CD4-positive, alpha-beta T cell treated with Interleukin-1 beta for 1 hour (primary cell): ENCODE measurements at places on chromosomes 1 and 21.

DNA sequence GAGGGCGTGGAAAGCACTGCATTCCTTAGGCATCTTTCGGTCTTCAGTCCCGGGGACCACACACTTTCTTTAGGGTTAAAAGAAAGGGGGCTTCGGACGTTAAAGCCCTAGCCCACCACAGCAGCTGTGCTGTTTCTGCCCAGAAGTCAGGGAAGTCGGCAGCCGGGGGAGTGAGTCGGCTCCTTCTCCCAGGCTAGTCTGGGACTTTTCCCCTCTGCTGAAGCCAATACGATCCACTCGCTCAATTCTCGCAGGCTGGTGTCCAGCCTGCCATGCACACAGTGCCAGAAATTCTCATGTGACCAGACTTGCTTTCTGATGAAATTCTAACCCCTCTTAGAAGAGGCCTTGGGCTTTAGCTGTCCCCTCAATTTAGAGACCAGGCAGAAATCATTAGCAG, 67.7 kb downstream of the BCAR3 start:
- DNase-seq = no peak

DNA sequence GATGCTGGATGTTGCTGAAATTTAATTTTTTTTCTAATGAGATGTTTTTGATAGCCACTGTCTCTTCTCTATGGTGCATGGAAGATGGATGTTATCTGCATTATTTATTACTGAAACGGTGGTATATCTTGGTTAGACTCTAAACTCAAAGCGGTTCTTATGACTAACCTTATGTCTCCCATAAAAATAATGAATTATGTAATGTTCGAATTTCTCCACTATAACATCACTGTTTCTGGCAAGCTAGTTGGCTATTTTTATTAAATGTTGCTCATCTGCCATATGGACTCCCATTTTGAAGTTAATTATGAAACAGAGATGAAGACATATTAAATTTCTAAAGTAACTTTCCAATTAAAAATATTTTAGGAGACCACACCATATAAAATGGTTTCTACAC, 808.6 kb upstream of the ADGRL4 start:
- no peak for DNase-seq

- no peak for DNase-seq
Observed at GRCh38 chr1:23825762-23826522, 713 bp upstream of the HMGCL start.

DNA sequence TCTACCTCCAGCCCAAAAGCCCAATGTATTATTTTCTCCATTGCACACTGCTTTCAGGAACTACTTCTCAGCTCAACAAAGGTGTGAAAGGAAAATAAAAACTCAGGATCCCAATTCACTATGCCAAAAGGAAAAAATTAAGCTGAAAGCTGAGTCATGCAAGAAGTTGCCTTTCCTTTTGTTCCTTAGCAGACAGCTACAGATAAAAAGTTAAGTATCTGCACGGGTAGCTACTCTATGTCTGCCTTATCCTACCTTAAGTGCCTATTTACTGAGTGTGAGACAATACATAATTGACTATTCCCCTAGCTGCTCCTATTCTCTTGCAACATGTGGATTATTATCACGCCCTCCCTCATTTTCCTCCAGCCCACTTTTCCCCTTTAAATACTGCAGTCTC, 84.1 kb downstream of the ADCY10 start:
- DNase-seq = no peak

- DNase-seq = no peak
Observed at GRCh38 chr1:228394571-228395394, 11.9 kb downstream of the TRIM11 start.

GRCh38 chr1:15736892-15737261, 819 bp downstream of the SLC25A34 start:
- DNase-seq = no peak

- no peak for DNase-seq
Observed at GRCh38 chr1:110555807-110556470, 37.0 kb upstream of the KCNA10 start.

- no peak for DNase-seq
Observed at GRCh38 chr1:161398900-161399256, 31.2 kb upstream of the CFAP126 start.

- DNase-seq = no peak
Observed at GRCh38 chr21:31583498-31583897, 76.0 kb upstream of the SOD1 start.

- no peak for DNase-seq
Observed at GRCh38 chr1:168932539-168932938, 174.0 kb upstream of the ATP1B1 start.

DNA sequence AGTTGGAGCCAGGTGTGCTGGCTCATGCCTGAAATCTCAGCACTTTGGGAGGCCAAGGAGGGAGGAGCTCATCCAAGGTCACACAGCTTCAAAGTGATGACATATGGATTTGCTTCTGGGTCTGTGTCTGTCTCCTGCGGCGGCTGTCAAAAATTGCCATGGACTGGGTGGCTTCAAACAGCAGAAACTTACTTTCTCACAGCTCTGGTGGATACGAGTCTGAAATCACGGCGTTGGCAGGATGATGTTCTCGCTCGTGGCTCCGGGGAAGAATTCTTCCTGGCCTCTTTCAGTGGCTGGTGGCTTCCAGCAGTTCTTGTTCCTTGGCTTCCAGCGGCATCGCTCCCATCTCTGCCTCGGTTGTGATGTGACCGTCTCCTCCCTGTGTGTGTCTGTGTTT, 314.8 kb upstream of the C1orf174 start:
- no peak for DNase-seq

DNA sequence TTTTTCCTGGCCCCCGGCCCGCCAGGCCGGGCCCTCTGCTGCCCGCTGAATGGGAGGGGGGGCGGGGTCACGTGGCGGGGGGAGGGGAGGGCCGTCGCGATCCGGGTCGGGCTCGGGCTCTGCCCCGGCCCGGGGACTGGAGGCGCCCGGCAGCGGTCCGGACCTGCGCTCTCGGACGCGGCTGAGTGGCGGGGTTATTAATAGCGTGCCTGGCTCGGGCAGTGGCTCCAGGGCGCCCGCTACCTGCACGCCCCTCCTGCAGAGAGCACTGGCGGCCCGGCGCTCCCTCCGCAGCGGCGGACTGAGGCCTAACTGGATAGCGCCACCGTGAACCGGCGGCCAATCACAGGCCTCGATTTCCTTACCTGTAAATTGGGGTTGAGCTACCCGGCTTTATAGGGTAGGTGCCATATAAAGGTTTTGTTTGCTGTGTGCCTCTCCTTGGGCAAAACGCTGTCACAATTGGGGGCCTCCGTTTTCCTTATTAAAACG, 28.1 kb downstream of the AHDC1 start:
- no peak for DNase-seq

- no peak for DNase-seq
Observed at GRCh38 chr1:42618866-42619265, 39.4 kb upstream of the PPIH start.

GRCh38 chr1:2783069-2783434, 18.4 kb downstream of the TTC34 start:
- no peak for DNase-seq

DNA sequence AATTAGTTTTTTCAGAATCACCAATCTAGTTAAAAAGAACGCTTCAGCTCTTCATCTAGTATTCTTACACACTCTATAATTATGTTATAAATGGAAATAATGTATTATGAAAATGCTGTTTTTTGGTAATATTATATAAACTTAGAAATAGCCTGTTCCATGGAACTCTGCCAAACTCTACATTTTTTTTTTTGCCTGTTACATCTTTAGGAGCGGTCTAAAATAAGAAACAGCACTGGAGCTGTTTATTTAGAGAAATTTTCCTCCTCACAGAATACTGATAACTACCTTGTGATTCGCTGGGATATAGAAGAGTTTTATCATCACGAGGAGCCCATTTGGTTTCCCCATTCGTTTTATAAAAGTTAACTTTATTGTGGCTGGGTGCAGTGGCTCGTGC, 58.5 kb downstream of the PKN2 start:
- DNase-seq = no peak

- DNase-seq = no peak
Observed at GRCh38 chr21:41923631-41924367, 30.0 kb downstream of the C2CD2 start.

- DNase-seq = no peak
Observed at GRCh38 chr1:14485285-14485684, 113.2 kb upstream of the KAZN start.

DNA sequence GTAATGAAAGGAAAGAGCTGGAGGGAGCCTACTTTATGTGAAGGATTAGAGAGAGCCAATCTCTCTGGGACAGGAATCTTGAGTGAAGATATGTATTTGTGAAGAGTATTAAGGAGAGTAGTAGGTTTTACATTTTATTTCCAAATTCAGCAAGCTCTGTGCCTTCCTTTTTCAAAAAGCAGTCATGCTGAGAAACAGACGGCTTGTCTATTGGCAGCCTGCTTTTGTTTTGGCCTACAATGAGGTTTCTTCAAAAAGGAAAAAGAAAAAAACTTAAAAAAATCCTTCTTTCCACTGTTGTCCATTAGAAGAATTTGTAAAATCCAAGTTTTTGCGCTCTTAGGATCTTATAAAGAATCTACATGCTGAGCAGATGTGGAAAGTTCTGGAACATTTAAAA, 103.6 kb upstream of the PTGFR start:
- DNase-seq = no peak

- DNase-seq = no peak
Observed at GRCh38 chr1:24443241-24443656, 27.6 kb downstream of the NIPAL3 start.

- DNase-seq = no peak
Observed at GRCh38 chr1:34907487-34908090, 21.9 kb downstream of the DLGAP3 start.

GRCh38 chr1:174322202-174322862, 125.4 kb upstream of the GPR52 start:
- no peak for DNase-seq

DNA sequence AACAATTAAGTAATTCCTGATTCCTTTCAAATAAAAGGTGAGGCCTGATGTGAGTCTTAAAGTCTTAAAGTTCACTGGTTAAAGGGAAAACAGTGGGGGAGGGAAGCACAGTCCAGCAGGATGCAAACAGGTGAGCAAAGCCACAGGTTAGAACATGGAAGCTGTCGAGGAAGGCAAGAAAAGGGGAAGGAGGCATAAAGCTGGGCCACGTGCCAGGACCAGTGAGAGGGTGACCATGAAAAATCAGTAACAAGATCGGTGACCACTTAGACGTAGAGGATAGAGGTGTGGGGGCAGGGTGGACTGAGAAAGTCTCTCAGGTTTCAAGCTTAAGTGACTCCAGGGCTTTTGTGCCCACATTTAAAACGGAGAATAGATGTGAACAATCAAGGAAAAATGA, 231.3 kb downstream of the SETD4 start:
- no peak for DNase-seq

GRCh38 chr1:173562813-173563212, 40.1 kb downstream of the SLC9C2 start:
- no peak for DNase-seq

DNA sequence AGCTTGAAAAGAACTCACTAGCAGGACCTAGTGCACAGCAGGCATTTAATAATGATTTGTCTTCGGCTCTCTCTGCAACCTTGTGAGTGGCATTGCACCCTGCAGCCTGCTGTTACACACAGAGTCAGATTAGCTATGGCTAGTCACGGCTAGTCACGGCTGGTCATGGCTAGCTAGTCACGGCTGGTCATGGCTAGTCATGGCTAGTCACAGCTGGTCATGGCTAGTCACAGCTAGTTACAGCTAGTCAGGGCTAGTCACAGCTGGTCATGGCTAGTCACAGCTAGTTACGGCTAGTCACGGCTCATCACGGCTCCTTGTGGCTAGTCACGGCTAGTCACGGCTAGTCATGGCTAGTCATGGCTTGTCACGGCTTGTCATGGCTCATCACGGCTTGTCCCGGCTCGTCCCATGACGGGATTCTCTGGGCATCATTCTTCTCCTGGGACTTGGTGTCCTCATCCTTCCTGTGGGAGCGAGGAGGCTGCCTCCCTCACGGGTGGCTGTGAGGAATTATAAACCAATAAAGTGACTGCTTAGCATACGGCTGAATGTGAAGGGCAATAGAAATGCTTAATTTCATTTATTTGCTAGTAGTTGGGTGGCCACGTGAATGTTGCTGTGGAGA, 12.5 kb upstream of the KIF26B start:
- no peak for DNase-seq

DNA sequence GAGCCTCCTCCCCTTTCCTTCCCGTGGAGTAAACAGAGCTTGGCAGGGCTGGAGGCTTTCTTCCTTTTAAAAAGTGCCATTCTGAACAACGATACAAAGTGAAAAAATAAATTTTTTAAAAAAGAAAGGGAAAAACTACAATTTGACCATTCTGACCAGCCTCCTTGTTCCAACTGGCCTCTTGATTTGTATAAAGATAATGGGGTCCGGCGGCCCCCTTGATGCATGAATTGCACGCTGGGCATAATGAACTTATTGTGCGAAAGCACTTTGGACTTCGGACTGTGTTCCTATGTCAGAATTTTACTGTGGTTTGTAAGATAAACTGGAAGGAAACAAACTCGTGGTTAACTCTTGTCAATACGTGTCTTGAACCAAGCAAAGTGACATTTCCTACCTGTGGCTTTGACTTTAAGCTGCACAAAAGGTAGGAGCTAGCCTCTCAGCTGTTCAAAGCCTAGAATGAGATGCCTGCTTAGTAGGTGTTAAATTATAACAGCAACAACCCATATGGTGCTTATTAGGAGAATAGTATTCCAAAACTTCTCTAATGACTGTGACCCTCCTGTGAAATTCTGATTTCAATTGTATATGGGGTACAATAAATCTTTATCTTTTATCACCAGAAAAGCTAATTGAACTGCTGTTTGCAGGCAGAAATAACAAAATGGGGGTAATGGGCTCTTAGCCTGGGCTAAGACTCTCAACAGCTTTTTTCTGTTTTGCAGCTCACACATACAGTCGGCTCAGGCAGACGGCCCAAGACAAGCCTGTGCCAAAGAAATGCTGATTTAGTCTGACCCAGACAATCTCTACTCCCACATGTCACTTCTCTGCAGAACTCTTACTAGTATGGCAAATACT, 9.3 kb downstream of the IRF2BP2 start:
- DNase-seq = no peak

DNA sequence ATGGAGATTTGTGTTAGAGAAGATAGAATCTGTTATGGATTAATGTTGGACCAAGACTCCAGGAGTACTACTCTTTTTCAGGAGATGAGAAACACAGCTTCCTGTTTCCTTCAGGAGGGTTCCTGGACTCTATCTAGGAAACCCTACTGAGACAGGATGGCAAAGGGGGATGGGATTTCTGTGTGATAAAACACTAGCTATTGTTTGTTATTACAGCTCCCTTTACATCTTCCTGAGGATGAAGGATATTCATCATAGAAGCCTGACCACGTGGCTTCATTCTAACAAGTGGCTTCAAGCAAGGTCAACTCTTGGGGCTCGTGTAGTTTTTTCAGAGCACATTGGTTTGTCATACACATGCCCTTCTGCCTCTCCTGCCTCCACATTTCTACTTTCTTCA, 33.3 kb downstream of the RGL1 start:
- no peak for DNase-seq

GRCh38 chr1:36126005-36126716, 1.1 kb upstream of the COL8A2 start:
- DNase-seq = no peak
